Activated naive CD4-positive, alpha-beta T cell treated with Interleukin-2 at 50 U/mL for 16 hours (primary cell): ENCODE measurements at places on chromosomes 2 and 18.

GRCh38 chr18:23270986-23271680 lies 135.8 kb downstream of the CABLES1 start:
- DNase-seq: no peak

DNA sequence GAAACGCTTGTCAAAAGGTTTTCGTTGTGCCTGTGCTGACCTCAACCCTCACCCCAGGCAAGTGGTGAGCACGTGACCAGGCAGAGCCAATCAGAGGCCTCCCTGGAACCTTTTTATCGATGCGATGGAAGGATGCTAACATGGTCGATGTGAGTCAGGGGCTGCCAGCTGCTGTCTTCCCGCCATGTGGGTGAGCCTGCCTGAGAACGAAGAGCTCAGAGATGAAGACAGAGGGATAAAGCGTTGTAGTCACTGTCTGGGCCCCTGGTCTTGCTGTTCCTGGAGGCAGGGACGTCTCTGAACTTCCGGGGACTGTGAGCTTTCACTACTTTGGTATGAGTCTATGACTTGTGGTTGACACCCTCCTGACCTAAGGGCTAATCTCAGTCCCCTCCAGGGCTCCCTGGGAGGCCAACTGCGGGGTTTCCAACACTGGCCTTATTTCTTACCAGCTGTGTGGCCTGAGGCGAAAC lies 18.6 kb downstream of the DNMT3A start:
- DNase-seq: peak; percentile 73

DNA sequence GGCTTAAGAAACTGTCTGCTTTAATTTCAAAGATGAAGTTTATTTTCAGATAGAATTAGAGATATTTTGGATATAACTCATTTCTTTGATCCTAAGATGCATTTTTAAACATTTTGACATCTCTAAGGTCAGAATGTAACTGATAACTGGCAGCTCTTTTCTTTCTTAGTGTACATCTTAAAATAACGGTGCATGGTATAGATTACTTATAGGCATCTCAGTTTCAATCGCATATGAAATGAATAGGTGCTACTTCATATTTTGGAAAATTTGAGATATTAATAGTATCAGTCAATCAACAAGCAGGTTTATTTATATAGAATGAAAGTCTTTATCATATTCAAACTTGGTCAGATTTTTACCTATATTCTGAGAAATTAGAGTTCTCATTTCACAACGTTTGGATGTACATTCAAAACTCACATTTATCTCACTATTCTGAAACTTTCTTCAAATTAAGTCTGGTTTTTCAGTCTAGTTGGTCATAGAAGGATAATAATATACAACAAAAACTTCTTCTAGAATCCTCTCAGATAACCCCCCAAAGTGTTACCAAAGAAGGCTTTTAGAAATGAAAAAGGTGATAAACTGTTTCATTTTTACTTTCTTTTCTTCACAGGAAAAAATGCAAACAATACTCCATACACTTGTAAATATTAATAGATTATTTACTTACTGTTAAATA lies 122.8 kb upstream of the WDSUB1 start:
- DNase-seq: no peak

DNA sequence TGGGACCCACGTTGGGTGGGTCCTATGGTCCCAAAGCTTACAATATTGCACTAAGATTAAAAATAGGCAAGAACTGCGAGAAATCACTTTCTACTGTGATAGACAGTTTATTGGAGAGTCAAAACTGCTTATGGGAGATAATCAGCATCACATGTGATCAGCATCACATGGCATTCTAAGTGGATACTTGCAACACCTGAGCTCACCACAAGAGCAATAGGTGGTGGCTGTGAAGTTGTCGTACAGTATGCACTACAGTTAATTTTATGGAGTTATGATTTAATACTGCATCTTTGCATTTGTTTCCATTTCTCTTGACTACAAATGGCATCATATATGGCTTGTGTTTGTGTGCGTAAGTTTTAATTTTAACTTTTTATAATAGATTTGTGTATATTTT lies 11.6 kb downstream of the PNO1 start:
- no peak for DNase-seq

DNA sequence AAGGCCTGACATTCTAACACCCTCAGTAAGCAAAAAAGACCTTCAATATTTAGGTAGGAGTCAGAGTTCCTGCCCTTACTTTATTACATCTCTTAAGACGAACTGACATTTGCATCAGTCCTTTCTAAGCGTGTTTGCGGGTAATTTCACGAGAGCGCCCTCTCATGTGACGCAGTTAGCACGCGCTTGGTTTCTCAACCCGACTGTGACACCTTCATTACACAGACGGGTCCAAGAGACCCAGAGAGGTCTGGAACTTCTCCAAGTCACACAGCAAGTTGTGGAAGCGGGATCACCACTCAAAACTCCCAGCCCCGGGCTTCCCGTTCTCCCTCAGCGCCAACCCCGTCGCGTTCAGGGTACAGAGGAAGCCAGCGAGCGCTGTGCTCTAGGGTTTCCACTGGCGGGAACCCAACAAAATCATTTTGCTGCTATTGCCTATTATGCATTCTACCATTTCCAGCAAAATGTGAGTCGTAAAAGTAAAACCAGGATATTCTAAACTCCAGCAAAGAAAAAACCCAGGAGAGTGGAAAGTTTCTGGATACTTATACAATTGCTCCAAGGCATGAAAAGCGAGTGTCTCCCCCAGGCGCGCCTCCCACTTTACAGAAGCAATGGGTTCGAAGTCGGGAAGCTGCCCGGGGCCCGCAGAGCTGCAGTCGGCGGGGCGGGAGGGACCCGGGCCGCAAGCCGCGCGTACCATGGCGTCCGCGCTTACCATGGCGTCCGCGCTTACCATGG lies 601 bp downstream of the ENOSF1 start:
- peak; percentile 77 for DNase-seq

DNA sequence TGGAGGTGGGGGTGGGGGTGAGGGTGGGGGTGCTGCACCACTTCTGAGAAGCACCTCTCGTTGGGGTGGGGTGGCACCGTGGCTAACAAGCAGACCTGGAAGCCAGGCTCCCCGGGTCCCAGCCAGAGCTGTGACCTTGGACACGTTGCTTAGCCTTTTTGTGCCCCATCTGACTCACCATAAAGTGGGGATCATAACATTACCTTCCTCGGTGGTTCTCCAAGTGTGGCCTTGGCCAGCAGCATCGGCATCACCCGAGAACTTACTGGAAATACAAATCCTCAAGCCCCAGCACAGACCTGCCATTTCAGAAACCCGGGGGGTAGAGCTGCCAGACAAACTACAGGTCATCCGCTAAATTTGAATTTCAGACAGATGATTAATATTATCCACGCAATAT lies 58.7 kb upstream of the SLC66A3 start:
- DNase-seq: no peak

- DNase-seq: no peak
Measured at GRCh38 chr18:34315591-34316352, 91.1 kb upstream of the NOL4 start.

DNA sequence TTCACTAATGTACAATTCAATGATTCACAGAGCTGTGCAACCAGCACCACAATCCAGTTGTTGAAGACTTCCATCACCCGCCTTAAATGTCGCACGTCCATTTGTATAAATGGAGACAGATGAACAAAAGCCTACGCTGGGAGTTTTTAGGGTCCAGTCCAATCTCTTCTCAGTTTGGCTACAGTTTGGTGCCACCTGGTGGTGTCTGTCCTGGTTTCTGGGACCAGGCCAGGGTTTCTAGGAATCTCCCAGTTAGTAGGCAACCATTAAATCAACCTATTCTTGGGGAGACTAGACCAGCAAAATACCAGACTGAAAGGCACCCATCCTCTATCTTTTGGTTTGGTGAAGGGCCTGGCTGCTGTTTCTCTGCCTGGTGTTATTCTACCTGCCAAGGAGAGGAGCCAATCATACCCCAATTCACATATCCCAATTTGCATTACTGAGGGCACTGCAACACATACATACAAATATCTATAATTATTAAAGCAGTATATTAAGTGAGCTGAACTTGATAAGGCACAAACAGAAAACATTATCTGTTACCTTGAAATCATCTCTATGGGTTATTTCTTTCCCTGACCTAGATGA lies 3.2 kb upstream of the DDX1 start:
- peak; percentile 13 for DNase-seq

DNA sequence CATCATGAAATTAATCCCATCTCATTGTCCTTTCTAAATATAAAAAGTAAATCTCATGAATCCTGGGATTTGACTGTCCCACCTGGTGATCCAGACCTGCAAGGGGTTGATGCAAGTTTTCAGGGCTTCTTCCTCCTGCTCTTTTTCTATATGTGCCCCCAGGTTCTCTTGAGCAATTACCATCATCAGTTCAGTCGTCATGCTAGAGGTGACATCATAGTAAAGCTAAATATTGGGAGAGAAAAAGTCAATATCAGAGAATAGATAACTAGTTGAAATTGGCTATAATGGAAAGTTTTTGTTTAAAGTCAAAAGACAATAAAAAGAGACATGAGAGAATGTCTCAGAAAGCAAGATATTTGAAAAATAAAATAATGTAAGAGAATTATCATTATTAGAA lies 8.3 kb downstream of the MDH1B start:
- DNase-seq: no peak

GRCh38 chr2:99748344-99748743 lies 258.5 kb upstream of the REV1 start:
- no peak for DNase-seq

GRCh38 chr2:161419638-161420190 lies 3.6 kb downstream of the TBR1 start:
- no peak for DNase-seq

- DNase-seq: no peak
Measured at GRCh38 chr2:237261327-237261726, 152.6 kb downstream of the COL6A3 start.

GRCh38 chr2:128607911-128608506 lies 289.3 kb upstream of the HS6ST1 start:
- DNase-seq: no peak

GRCh38 chr2:145595296-145595695 lies 1075.4 kb upstream of the ZEB2 start:
- no peak for DNase-seq

GRCh38 chr2:119242276-119243119 lies 18.9 kb downstream of the STEAP3 start:
- no peak for DNase-seq

- DNase-seq: peak; percentile 61
Measured at GRCh38 chr2:8310557-8311455, 371.1 kb upstream of the ID2 start.

DNA sequence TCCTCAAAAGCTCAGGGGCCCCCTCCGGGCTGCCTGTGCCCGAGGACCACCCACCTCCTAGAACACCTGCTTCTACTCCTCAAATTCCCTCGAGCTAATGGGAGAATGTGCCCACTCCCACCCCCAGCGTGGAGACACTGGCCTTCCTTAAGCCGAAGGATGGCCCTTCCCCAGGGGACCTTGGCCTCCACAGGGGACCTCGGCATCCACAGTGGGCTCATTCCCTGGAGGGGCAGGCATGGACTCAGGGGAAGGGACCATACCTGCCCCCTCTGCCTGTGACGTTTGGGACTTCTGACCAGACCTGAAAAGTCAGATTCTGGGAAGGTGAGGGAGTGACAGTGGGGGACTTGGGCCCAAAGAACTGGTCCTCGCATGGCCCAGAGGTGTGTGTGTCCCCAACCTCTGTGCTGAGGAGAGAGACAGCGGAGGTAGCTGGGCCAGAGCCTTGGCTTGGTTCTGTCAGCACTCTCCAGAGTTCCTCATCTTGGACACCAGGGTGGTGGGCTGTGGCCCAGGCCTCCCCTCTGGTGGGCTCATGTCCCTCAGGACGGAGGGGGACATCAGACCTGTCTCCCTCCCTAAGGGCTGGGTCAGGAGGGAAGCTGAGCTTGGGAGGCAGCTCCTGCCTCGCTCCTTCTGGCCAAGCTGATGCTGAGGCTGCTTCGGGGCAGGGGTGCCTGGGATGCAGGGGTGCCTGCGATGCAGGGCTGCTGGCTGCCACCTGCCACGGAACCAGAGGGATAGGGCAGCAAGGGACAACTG lies 240.4 kb downstream of the HAUS1 start:
- no peak for DNase-seq

GRCh38 chr2:241777686-241778627 lies 1.3 kb downstream of the GAL3ST2 start:
- no peak for DNase-seq

GRCh38 chr2:122061206-122061605 lies 305.8 kb downstream of the TSN start:
- DNase-seq: no peak

GRCh38 chr2:167987026-167987425 lies 260.4 kb downstream of the STK39 start:
- DNase-seq: no peak

DNA sequence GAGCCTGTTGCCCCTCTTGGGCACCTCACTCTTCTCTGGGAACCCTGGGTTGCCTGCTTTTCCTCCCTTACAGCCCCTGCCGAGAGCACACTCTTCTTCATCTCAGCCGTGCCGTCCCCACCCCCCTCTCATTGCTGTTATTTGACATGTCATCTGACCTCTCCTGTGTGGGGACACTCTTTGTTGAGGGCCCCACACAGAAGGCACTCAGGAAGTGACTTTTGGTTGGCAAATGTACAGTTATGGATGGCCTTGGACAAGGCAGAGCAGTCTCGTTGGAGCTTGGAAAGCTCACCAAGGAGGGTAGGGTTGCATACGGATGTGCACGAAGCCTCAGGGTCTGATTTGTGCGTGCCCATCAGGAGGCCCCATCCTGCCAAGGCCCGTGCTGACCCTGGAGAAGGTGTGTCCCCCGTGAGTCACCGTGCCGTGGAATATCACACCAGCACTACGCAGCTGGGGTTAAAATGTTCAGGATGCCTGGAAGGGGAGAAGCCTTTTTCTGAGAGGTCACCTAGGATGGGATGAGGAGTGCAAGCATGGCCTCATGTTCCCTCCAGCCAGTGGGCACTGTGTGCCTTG lies 93.9 kb downstream of the CTIF start:
- no peak for DNase-seq
